ENCODE measurements at places on chromosomes 2 and 18.

GRCh38 chr18:56711708-56712445 lies 60.7 kb downstream of the WDR7 start:
- DNase-seq = no peak

GRCh38 chr2:229431327-229431954 lies 160.4 kb upstream of the PID1 start:
- DNase-seq = no peak

- DNase-seq = no peak
Observed at GRCh38 chr2:203808046-203808750, 59.4 kb upstream of the CTLA4 start.

- no peak for DNase-seq
Observed at GRCh38 chr18:57376503-57376902, 24.1 kb downstream of the ST8SIA3 start.

GRCh38 chr18:9890957-9891356 lies 5.2 kb downstream of the TXNDC2 start:
- no peak for DNase-seq

All from activated CD4-positive, alpha-beta T cell treated with anti-CD3 and anti-CD28 coated beads for 24 hours (primary cell).